IPS DF 19.7 (cell line): ENCODE measurements at places on chromosomes 3 and 15.

- DNase-seq, result peak; percentile 30
These were observed 301.5 kb downstream of the PYDC2 start for GRCh38 chr3:191762323-191762960.

DNA sequence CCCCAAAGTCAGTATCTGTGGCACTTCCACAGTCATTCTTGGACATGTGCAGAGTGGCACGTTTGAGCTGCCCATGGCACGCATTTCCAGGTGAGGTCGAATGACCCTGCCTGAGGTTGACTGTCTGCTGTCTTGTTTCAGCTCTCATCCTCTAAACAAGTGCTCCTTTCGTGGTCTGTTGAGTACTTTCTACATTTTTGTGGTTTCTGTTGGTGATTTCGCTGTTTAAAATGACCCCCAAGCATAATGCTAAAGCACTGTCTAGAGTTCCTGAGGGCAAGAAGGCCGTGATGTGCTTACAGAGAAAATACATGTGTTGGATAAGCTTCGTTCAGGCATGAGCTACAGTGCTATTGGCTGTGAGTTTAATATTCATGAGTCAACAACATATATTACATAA, 40.0 kb upstream of the SAMMSON start:
- no peak for DNase-seq

- DNase-seq, result no peak
These were observed 580.6 kb upstream of the ADAMTS9 start for GRCh38 chr3:65268426-65268825.

DNA sequence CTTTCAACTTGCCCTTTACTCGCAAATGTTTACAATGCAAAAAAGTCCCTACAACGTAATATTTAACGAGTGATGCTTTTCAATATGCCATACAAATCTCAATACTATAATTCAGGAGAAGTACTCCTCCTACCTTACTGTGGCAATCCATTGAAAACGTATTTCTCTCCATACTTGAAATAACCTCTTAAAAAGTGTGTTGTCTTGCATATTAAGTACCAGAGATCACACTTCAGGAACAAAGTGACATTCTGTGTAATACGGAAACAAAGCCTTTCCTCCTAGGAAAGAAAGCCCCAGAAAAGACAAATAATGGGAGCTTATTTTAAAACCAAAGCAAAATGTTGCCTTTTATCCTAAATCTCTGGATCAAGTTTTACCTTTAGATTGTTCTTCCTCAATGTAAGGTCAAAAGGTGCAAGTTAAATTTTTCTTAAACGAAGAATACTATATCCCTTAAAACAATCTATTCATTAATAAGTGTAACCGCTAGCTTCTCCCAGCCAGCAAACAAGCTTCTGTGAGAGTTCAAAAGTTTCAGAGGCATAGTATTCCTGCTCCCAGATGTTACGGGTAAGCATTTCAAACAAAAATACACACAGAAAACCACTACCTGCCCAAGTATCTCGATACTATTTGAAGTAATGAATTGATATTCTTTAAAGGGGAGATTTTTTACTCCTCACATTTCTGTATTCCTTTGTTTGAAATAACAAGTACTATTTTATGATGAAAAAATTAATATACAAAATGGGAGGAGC, 1.7 kb downstream of the TJP1 start:
- DNase-seq, result no peak

GRCh38 chr15:71080705-71081104, 34.6 kb upstream of the THSD4 start:
- DNase-seq, result no peak

- no peak for DNase-seq
These were observed 36.7 kb upstream of the BCL6 start for GRCh38 chr3:187782006-187782405.
